ENCODE measurements at places on chromosomes 4 and X. TPM values are rescaled to one million over a fixed set of nuclear protein-coding genes. Genes with fewer than 3 reads are reported as not detected.

Gene VCX3A
- total RNA-seq: not detected

Gene CFAP97
- total RNA-seq: 38.4 TPM

Gene TASL
- not detected for total RNA-seq

Gene ARSJ
- total RNA-seq: 13.3 TPM

Gene C4orf50
- total RNA-seq: not detected

Gene TCEAL9
- total RNA-seq: 36.9 TPM

Gene USP46
- 12.5 TPM for total RNA-seq

Gene FOXO4
- 7.8 TPM for total RNA-seq

Gene DUSP9
- total RNA-seq: 0.27 TPM

Gene PHEX
- 0.66 TPM for total RNA-seq

Gene TMPRSS11A
- not detected for total RNA-seq

Gene PWWP3B
- total RNA-seq: not detected

Gene CT83
- 30.5 TPM for total RNA-seq

Gene GAB1
- 13.4 TPM for total RNA-seq

Gene S100P
- total RNA-seq: 365 TPM

Gene IBSP
- total RNA-seq: not detected

Gene ASB5
- not detected for total RNA-seq

Gene BMPR1B
- total RNA-seq: 9.2 TPM

Gene WNK3
- not detected for total RNA-seq

Gene SMC1A
- 100 TPM for total RNA-seq

Gene KIAA1210
- total RNA-seq: not detected

Gene TMSB15C
- 4.0 TPM for total RNA-seq

Gene MAGED1
- total RNA-seq: 109 TPM

Gene YY2
- total RNA-seq: 4.7 TPM

Gene RPS6KA6
- 3.8 TPM for total RNA-seq

Gene CCKAR
- total RNA-seq: not detected

Gene SATL1
- not detected for total RNA-seq

Gene FMR1NB
- total RNA-seq: not detected

Gene XPNPEP2
- total RNA-seq: not detected

Gene UGT2B17
- total RNA-seq: not detected

Gene ALAS2
- total RNA-seq: not detected

Gene PF4V1
- not detected for total RNA-seq

Gene ZDHHC15
- total RNA-seq: not detected

Gene SNX25
- total RNA-seq: 16.1 TPM

Gene STK26
- total RNA-seq: 38.5 TPM

Gene AKAP4
- not detected for total RNA-seq

Gene ZXDA
- total RNA-seq: 3.5 TPM

Gene CCNB3
- 0.73 TPM for total RNA-seq

Gene VSIG4
- total RNA-seq: not detected

Gene PPBP
- total RNA-seq: not detected

Gene MBNL3
- 18.9 TPM for total RNA-seq

Gene ADGRG2
- total RNA-seq: 0.09 TPM

Gene HTN1
- total RNA-seq: not detected

Gene PNMA3
- not detected for total RNA-seq

Data from Calu3 (cell line).